Retinal pigment epithelial cell (primary cell): ENCODE measurements at places on chromosomes 2 and 18.

DNA sequence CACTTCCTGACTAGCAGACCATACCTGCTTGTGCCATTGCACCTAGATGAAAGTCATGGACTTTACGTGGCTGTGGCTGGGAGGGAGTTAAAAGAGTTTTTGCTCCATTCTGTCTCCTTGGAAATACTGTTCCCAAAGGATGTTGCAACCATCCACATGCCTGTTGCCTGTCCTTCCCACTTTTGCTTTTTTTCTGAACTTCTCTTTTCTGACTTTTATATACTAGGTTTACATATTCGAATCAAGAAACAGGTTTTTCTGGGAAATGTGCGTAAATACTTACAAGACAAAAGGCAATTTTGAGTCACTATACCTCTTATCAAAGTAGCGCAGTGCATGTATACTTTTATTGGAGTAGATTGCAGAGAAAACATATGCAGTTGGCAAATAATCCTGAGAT, 244.8 kb downstream of the PRKCE start:
- DNase-seq, result no peak

DNA sequence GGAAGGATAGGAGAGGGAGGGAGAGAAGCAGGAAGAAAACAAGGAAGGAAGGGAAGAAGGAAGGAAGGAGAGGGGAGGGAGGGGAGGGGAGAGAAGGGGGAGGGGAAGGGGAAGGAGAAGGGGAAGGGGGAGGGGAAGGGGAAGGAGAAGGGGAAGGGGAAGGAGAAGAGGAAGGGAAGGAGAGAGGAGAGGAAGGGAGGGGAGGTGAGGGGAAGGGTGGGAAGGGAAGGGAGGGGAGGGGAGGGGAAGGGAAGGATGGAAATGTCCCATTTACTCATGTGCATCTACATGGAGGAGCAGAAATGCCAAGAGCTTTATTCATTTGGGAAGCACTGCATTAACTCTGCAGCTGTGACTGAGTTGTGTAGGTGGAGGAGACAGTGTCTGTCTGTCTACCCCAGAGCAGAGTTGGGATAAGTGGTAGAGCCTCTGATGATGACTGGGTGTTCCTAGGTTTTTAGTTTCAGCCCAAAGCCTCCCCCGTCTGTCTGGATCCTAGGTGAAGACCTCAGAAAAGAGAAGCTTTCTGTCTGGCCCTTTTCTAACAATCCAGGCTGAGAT, 131.3 kb downstream of the COL6A3 start:
- DNase-seq, result no peak

DNA sequence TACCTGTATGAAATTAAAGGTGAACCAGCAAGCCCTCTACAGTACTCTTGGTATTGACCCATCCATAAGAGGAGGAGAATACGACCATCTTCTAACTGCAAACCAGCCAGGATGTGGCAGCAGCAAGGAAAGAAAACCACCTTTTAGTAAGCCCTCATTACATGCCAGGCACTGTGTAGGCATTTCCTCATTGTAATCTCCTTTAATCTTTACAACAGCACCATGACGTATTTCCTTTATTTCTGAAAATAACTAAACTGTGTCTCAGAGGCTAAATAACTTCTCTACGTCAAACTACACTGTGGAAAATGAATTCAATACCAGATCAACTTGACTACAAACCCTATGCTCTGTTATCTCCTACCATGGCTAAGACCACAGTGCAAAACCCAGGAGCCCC, 18.2 kb downstream of the WDR35 start:
- DNase-seq, result peak; percentile 38

DNA sequence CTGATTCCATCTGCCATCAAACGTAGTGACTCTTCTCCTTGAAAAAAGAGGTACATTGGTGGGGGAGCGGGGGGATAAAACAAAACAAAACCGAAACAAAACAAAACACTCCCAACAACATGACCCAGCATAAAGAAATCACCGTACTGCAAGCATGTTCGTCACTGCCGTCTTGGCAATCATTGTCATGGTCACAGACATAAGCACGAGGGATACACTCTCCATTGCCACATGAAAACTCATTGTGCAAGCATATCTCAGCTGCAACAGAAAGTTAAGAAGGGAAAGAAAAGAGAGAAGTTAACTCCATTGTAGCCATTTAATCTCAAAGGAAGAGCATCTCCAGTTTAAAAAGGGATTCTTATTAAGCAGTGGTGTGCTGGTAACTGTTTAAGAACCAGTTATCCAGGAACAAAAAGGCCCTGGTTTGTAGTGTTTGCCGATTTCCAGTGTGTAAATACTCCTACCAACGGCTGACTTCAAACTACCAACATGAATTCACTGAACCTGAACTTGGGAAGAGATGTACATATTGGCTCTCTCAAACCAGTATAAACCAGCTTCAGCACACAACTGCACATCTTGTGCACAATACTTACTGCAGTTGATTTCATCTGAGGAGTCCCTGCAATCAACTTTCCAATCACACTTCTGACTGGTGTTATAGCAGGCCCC, 68.2 kb downstream of the LRP2 start:
- DNase-seq, result no peak

- DNase-seq, result no peak
These were observed 172.4 kb upstream of the SPOPL start for GRCh38 chr2:138329162-138329561.

DNA sequence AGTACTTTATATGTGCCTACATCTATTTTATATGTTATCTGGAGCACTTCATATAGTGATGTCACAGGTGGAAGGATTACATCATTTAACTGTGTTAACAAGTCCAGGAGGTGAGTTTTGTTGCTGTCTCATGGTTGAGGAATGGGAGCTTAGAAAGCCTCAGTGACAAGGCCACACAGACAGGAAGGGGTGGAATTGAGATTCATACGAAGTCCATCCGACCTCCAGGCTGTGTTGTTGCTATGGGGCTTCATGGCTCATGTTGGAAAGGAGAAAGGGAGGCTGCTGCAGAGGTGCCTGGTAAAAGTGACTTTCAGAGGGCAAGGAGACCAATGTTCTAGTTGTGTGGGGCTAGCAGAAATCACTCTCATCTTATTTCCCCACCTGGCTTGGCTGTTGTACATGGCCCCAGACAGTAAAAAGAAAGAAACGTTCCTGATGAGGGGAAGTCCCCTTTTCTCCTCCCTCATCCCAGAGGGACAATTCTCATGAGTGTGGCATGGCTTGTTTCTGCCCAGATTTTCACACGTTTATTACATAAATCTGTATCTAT, 31.0 kb upstream of the GREB1 start:
- no peak for DNase-seq
